ENCODE measurements at places on chromosomes 1 and 21.

- no peak for DNase-seq
These were observed 2.7 kb upstream of the FDPS start for GRCh38 chr1:155305881-155306391.

DNA sequence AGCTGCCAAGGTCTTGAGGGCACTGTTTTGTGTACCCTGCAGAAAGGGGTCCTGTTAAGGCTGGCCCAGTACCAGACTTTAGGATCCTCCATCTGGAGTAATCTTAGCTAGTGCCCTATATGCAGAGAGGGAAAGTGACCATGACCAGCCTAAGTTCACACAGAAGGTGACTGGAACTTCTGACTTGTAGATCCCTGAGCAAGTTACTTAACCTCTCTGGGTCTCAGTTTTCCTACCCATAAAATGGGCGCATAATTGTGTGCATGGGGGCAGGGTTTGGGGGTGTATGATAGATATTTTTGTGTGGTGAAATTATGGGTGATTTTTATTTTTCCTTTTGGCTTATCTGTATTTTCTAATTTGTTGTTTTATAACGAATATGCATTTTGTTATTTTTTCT is 3.3 kb upstream of the SHISAL2A start:
- no peak for DNase-seq

GRCh38 chr21:45105906-45106485 is 31.6 kb downstream of the ADARB1 start:
- DNase-seq, result no peak

GRCh38 chr21:30333736-30334135 is 3.8 kb downstream of the KRTAP27-1 start:
- no peak for DNase-seq

- DNase-seq, result no peak
These were observed 45.2 kb downstream of the EPRS1 start for GRCh38 chr1:220001095-220001501.

DNA sequence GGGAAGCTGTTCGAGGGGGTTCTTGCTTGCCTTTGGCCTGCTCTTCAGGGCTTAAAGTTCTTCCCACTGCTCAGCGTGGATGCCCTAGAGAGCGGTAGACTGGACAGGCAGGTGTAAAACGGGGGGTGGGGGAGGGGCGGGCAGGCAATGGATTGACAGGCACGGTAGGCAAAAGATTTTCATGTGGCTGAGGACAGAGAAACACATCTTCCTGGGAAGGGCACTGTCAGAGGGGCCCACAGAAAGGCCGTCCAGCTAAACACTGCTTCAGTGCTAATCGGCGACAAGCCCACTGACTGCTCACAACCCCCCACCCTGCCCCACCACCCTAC is 412 bp downstream of the ABCA4 start:
- DNase-seq, result no peak

GRCh38 chr1:244761279-244761678 is 74.2 kb upstream of the COX20 start:
- no peak for DNase-seq

- DNase-seq, result no peak
These were observed 9.6 kb downstream of the KLHL21 start for GRCh38 chr1:6592865-6593593.

GRCh38 chr21:26041431-26042180 is 129.0 kb downstream of the APP start:
- no peak for DNase-seq

GRCh38 chr1:198700016-198700392 is 61.2 kb downstream of the PTPRC start:
- DNase-seq, result no peak

- DNase-seq, result no peak
These were observed 6.2 kb upstream of the LBR start for GRCh38 chr1:225434046-225434445.

GRCh38 chr1:89762386-89762778 is 58.5 kb upstream of the LRRC8D start:
- no peak for DNase-seq

DNA sequence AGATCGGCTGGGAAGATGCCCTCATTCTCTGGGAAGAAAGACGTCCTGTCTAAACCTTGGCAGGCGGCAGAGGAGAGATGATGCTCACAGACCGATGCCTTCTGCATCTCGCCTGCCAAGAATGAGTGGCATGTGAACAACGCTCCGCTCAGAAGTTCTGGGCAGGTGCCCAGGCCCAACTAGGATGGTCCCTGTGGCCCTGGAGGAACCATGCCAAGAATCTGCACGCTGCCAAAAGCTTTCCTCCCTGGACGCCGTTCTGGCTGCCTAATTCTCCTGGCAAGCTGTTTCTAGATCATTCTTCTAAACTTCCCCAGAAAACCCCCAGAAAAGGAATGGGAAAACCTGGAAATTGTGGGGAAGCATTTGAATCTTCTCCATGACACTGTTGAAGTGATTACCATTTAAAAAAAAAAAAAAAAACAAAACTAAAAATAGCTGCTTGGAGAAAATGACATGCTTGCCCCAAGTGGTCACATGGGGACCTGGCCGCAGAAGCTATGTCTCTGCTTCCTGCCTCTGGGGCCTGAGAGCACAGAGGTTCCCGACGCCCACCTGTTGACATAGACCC is 440.9 kb downstream of the PRDM2 start:
- no peak for DNase-seq

- DNase-seq, result no peak
These were observed 196.6 kb upstream of the HMCN1 start for GRCh38 chr1:185537596-185537995.

DNA sequence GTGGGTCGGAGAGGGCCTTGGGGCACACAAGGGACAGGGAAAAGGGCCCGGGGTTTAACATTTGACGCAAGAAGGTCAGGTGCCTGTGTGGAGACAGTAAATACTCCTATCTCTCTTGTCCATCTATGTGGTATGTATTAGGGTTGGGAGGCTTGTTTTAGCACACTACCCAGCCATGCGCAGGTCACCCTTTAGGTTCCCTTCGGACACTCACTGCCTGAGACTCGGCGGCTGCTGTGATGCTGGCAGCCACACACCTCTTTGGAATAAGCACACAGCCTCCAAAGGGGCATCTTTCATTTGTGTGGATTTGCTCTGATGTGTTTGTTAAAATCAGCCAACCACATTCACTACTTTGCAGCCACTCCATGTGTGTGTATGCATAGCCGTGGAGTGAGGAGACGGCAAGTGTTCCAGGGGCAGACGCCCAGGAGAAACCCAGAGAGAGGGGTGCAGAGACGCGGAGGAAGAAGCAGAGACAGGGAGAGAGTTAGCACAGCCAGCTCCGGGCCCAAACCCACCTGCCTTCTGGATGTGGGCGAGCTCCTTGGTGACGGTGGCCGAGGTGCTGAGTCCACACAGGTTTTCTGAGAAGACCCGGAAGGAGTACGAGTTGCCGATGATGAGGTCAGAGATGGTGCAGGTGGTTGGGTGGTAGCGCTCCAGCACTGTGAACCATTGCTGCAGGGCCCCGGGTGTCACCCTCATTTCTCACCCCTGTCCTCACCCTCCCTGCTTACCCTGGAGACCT is 5.7 kb downstream of the MYBPH start:
- DNase-seq, result no peak

GRCh38 chr1:181180407-181181031 is 92.0 kb downstream of the IER5 start:
- DNase-seq, result no peak

DNA sequence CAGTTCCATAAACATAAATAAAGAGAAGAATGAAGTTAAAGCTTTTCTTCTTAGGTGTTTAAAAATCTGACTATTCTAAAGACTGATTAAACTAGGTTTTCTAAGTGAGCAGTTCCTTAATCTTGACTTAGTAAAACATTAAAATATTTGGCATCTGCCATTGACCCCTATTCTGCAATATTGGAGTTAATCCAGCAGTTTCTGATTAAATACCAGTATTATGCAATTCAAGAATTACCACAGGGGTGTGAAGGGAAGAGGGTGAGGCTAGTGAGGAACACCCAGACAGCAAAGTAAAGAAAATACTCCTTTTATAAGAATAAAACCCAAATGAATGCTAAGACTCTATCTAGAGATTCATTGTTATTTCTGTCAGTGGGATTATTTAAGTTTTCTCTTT is 40.9 kb downstream of the CLIC4 start:
- no peak for DNase-seq

- no peak for DNase-seq
These were observed 5.3 kb downstream of the PADI2 start for GRCh38 chr1:17113963-17114362.

DNA sequence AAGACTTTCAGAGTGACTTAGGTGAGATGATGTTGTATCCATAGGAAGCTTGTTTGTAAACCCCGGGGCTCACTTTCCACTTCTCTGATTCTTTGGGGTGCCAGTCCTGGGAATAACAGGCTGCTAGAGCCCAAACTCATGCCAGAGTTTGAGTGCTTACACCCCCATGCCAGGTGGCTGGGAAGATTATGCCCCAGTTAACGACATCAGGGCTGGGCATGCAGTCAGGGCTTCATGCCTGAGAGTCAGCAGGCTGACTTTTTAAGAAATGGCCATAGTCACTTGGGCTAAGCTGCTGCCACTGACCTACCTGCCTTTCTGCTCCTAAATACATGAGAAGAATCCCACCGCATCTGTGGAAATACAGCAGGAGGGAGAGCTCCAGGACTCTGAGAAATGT is 425.6 kb upstream of the VAMP3 start:
- no peak for DNase-seq

DNA sequence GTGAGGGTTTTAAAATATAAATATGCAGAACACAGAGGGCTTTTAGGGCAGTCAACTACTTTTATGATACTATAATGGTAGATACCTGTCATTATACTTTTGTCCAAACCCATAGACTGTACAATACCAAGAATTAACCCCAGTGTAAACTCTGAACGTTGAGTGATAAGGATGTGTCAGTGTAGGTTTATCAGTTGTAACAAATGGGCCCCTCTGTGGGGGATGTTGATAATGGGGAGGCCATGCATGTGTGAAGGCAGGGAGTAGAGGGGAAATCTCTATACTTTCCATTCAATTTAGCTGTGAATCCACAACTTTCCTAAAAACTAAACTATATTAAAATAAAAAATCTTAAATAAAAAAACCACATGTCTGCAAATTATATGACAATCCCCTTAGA is 193.5 kb upstream of the CAMK1G start:
- no peak for DNase-seq

DNA sequence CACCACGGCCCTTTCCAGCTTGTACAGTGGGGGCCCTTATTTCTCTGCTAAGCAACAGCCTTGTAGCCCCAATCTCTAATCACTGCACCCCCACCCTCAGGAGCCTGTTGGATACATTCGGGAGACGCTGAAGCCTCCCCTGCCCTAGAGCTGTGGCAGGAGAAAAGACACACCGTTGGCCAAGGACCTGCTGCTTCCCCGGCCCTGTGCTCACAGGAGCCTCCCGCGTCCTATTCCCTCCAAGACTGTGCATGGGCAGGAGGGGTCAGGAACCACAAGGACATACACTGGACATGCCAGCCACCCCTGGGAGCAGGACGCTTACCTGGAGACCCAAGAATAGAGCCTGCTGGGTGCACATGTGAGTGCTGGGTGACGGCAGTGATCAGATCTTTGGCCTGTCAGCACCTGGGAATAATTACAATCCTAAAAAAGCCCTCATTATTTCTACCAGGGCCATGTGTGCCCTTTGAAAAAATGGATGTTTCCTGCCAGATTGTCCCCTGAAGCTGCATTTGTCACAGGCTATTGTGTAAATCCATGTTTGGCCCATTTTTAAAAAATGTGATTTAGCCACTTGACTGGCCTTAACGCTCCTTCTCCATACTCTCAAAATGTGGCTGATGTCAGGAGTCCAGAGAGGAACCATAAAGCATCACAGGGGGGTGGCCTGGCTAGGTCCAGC is 590.6 kb downstream of the MATN1 start:
- DNase-seq, result no peak

DNA sequence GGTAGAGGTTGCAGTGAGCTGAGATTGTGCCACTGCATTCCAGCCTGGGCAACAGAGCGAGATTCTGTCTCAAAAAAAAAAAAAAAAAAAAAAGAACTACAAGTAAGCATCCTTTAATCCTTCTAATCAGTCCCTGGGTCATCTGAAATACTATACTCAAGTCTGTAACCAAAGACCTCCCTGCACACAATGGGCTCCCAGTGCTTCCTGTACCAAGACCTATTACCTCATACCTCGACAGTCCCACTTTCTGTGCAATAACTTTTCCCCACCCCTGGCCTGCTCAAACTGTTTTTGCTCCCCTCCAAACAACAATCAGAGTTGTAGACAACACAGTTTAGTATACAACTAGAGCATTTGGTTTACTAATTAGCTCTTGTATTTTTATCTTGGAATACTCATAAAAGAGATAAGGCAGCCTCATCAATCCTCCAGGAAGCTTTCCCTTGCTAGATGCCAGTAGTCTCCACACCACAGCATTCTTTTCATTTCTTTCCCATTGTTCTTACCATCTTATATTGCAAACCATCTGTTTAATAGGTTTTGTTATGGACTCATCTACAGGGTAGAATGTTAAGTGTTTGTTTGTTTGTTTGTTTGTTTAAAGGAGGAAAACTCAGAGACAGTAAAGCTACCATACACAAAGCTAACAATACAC is 19.2 kb upstream of the RLF start:
- DNase-seq, result no peak

GRCh38 chr1:213680677-213681325 is 307.0 kb upstream of the PROX1 start:
- no peak for DNase-seq

- no peak for DNase-seq
These were observed 58.3 kb upstream of the MAP1LC3C start for GRCh38 chr1:242056988-242057744.

GRCh38 chr1:42419126-42419821 is 36.5 kb downstream of the ZMYND12 start:
- no peak for DNase-seq

DNA sequence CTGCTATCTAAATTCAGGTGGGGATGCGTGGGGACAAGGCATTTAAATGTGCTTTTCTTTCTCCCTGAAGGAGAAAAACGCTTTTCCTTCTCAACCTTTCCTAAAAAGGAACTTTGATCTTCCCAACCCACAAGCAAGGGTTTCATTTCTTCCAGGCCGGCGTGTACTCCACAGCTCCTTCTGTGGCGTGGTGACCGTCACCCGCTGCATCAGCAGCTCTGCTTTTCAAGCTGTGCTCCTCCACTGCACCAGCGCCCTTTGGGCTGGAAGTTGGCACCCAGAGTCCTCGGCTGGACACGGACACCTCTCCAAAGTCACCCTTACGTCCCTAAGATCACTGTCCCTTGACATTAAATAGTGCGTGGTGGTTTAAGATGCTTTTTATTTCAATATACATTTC is 54.3 kb downstream of the PEX14 start:
- DNase-seq, result no peak

DNA sequence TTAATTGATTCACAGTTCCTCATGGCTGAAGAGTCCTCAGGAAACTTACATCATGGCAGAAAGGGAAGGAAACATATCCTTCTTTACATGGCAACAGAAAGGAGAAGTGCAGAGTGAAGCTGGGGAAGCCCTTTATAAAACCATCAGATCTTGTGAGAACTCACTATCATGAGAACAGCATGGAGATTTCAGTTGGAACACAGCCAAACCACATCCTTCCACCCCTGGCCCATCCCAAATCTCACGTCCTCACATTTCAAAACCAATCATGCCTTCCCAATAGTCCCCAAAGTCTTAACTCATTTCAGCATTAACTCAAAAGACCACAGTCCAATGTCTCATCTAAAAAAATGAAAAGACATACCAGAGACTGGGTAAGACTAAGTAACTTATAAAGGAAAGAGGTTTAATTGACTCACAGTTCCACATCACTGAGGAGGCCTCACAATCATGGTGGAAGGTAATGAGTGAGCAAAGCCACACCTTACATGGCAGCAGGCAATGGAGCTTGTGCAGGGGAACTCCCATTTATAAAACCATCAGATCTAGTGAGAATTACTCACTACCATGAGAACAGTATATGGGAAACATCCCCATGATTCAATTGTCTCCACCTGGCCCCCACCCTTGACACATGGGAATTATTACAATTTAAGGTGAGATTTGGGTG is 105.2 kb downstream of the MRPL39 start:
- DNase-seq, result no peak

All from NK-92 treated with Interleukin-12 subunit alpha and Interleukin-12 subunit beta, amount 100 ng/mL, for 24 hours (cell line).